T-cell (primary cell): ENCODE measurements at places on chromosomes 1 and 21. TPM values are rescaled to one million over a fixed set of nuclear protein-coding genes. Genes with fewer than 3 reads are reported as not detected.

DNA sequence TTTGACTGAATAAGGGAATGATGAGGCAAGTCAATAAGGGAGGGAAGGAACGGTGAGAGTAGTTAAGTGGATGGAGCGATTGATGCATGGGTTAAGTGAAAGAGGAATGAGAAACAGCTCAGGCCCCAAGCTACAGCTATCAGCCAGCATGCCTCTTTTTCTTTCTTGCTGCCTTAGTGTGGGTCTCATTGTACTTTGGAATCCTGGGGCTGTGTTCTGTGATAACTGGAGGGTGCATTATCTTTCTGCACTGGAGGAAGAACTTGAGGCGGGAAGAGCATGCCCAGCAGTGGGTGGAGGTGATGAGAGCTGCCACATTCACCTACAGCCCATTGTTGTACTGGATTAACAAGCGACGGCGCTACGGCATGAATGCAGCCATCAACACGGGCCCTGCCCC, 1.0 kb downstream of the TEX38 start:
- H3K36me3 ChIP-seq, result peaks cover 13% of the 10 kb centered on the region
- H3K27me3 ChIP-seq, result no peaks in the 10 kb centered on the region
- peaks cover 3% of the 10 kb centered on the region for H3K4me1 ChIP-seq
- no peak for DNase-seq

GRCh38 chr1:82329226-82329625, 528.5 kb downstream of the ADGRL2 start:
- no peaks in the 10 kb centered on the region for H3K36me3 ChIP-seq
- no peaks in the 10 kb centered on the region for H3K27me3 ChIP-seq

DNA sequence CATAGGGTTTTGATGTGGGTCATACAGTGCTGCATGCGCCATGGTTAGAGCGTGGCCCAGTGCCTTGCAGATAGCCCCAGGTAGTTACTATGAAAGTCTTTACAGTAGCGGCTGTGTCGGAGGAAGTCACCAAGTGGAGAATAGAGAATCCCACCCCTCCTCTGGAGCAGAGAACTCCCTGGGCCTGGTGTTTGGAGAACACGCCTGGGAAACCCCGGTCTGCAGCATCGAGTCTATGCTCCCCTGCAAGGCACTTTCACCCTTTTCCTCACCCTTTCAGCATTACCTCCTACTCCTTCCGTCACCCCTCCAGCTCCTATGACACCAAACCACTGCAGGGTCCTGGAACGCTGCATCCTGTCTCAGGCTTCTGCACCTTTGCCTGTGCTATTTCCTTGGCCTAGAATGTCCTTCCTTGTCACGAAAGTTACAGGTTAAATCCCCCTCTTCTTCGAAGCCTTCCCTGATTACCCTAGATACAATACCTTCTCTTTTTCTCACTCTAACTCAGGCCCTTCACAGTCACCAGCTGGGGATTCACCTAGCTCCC, 2.7 kb upstream of the SLC1A7 start:
- H3K4me3 ChIP-seq, result no peak overlapping the region
- H3K4me1 ChIP-seq, result no peaks in the 10 kb centered on the region
- no peak for DNase-seq
- H3K27me3 ChIP-seq, result no peaks in the 10 kb centered on the region
- H3K27ac ChIP-seq, result no peak overlapping the region
- no peaks in the 10 kb centered on the region for H3K36me3 ChIP-seq

DNA sequence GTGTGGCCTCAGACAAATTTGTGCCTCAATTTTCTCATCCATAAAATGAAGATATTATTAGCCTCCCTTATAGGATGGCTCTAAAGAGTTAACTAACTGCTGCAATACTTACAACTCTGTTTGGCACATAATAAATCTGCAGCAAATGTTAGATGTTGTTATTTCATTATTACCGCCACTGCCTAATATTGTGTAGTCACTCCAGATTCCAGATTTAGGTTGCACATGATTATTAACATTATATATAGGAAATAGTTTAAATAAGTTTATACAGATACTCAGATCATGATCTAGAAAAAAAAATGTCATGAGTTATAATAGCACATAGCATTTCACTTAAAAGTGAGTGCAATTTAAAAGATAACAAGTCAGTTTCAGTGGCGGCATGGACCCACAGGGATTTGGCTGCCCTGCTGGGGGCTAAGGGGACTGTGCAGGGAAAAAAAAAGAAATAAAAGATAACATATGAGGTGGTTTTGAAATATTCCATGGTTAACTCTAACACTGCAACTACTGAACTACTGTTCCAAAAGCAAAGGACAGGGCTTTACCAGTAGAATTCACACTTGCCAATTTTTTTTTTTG, 170.4 kb downstream of the TGFBR3 start:
- no peak overlapping the region for H3K4me3 ChIP-seq
- no peak overlapping the region for H3K27ac ChIP-seq
- no peaks in the 10 kb centered on the region for H3K27me3 ChIP-seq

DNA sequence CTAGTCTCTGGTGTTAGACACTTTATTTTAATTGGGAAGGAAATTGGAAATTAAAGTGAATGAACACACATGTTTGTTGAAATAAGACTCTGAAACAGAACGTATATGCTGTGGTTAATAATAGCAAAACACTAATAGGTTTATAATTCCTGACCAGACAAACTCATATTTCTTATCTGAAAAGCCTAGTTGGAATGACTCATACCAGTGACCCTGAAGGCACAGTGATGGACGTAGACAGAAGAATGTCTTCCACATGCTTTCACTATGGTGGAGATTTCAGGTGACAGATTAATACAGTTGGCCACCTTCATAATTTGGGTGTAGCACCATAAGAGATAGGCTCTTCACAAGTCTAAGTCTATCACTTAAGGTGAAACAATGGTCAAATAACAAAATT, 83.0 kb upstream of the COL11A1 start:
- H3K36me3 ChIP-seq, result no peaks in the 10 kb centered on the region
- no peak for DNase-seq
- H3K4me1 ChIP-seq, result no peaks in the 10 kb centered on the region

- H3K4me3 ChIP-seq, result no peak overlapping the region
- no peaks in the 10 kb centered on the region for H3K27me3 ChIP-seq
- peaks cover 11% of the 10 kb centered on the region for H3K4me1 ChIP-seq
- peak overlapping the region; percentile 36 for H3K27ac ChIP-seq
These were observed 2.7 kb downstream of the IL10RB start for GRCh38 chr21:33268737-33269441.

- H3K27me3 ChIP-seq, result peaks cover 4% of the 10 kb centered on the region
- H3K4me1 ChIP-seq, result no peaks in the 10 kb centered on the region
- no peak for DNase-seq
- H3K27ac ChIP-seq, result no peak overlapping the region
- H3K36me3 ChIP-seq, result no peaks in the 10 kb centered on the region
These were observed 50.1 kb upstream of the DIRAS3 start for GRCh38 chr1:68100571-68100970.

- H3K27ac ChIP-seq, result no peak overlapping the region
- H3K36me3 ChIP-seq, result no peaks in the 10 kb centered on the region
- H3K4me1 ChIP-seq, result no peaks in the 10 kb centered on the region
- H3K4me3 ChIP-seq, result no peak overlapping the region
- peak; percentile 27 for DNase-seq
- no peaks in the 10 kb centered on the region for H3K27me3 ChIP-seq
These were observed 9.0 kb downstream of the PRDX1 start for GRCh38 chr1:45512641-45513054.

DNA sequence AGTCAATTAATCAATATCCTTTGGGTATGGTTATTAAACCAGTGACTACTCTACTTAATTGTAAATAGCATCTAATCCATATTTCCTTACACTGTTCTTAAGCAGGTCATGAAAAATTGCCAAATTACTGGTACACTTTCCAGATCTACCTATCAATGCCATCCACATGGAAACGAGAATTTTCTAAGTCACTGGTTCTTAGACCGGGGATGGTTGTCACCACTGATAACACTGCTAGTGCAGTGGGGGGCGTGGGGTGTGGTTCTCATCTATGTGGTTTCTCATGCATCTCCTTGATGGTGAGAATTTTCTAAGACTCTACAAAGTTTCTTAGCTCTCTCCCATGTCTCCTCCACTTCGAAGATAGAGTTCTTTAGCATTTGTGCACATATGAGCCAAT, 63.7 kb upstream of the COG2 start:
- H3K4me3 ChIP-seq, result no peak overlapping the region
- no peak for DNase-seq
- H3K27ac ChIP-seq, result no peak overlapping the region
- H3K36me3 ChIP-seq, result no peaks in the 10 kb centered on the region

- H3K27ac ChIP-seq, result peak within 1 kb of the TSS; percentile 55
- peak within 1 kb of the TSS; percentile 74 for H3K4me3 ChIP-seq
- no peaks in the 10 kb centered on the region for H3K27me3 ChIP-seq
- H3K36me3 ChIP-seq, result no peaks in the 10 kb centered on the region
These were observed at the start of gene PFKL for GRCh38 chr21:44299458-44300261. Gene PFKL, plus strand, starts transcription at chr21:44300053. Its CDS starts 53 bp downstream, at chr21:44300106.

- peak overlapping the region; percentile 67 for H3K4me3 ChIP-seq
- H3K27ac ChIP-seq, result no peak overlapping the region
- no peaks in the 10 kb centered on the region for H3K36me3 ChIP-seq
- DNase-seq, result no peak
- peaks cover 35% of the 10 kb centered on the region for H3K27me3 ChIP-seq
These were observed 974 bp downstream of the ACTN2 start for GRCh38 chr1:236687273-236687672.

GRCh38 chr1:243844186-243844585, 5.9 kb downstream of the AKT3 start:
- H3K36me3 ChIP-seq, result no peaks in the 10 kb centered on the region
- no peak for DNase-seq
- H3K4me3 ChIP-seq, result no peak overlapping the region
- H3K27me3 ChIP-seq, result no peaks in the 10 kb centered on the region
- H3K27ac ChIP-seq, result no peak overlapping the region

- H3K4me1 ChIP-seq, result no peaks in the 10 kb centered on the region
- no peaks in the 10 kb centered on the region for H3K36me3 ChIP-seq
- H3K4me3 ChIP-seq, result no peak overlapping the region
- DNase-seq, result no peak
- no peaks in the 10 kb centered on the region for H3K27me3 ChIP-seq
These were observed 78.8 kb upstream of the C1orf105 start for GRCh38 chr1:172341697-172342096.

- peaks cover 2% of the 10 kb centered on the region for H3K27me3 ChIP-seq
- no peak overlapping the region for H3K4me3 ChIP-seq
- H3K27ac ChIP-seq, result no peak overlapping the region
- no peaks in the 10 kb centered on the region for H3K4me1 ChIP-seq
These were observed 2.8 kb downstream of the REG4 start for GRCh38 chr1:119808491-119808890.

DNA sequence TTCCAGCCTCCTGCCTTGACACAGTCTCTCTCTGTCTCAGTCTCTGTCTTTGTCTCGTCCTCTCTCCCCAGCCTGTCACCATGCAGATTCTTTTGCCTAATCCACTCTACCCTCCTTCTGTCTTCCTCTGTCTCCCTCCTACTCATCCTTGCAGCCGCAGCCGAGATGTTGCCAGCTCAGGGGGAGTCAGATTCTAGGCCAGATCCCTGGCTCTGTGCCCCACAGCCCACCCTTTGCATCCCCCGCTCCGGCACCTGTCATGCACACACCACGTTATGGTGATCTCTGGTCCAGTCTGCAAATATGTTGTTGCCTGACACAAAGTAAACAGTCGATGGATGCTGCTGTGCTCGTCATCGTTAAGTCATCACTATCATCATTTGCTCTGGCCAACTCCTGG, 35.5 kb upstream of the IGSF21 start:
- no peaks in the 10 kb centered on the region for H3K36me3 ChIP-seq
- no peak overlapping the region for H3K27ac ChIP-seq
- no peak for DNase-seq
- H3K4me3 ChIP-seq, result no peak overlapping the region
- peaks cover 26% of the 10 kb centered on the region for H3K4me1 ChIP-seq

- H3K4me1 ChIP-seq, result no peaks in the 10 kb centered on the region
- no peak for DNase-seq
These were observed 51.5 kb downstream of the ATP5PO start for GRCh38 chr21:33864150-33864549.

The UTS2 gene
- 0.58 TPM for total RNA-seq

The TSSK3 gene
- total RNA-seq, result 2.3 TPM

The DMRTB1 gene
- not detected for total RNA-seq

The SNX7 gene
- total RNA-seq, result not detected

The RNF2 gene
- 21.0 TPM for total RNA-seq

The RAB3B gene
- 0.02 TPM for total RNA-seq

The IFNLR1 gene
- 6.0 TPM for total RNA-seq

The BEND5 gene
- 5.6 TPM for total RNA-seq

The AIRE gene
- 0.10 TPM for total RNA-seq

The VCAM1 gene
- 0.20 TPM for total RNA-seq
